M059J (cell line): ENCODE measurements at places on chromosomes 3 and 15. TPM values are rescaled to one million over a fixed set of nuclear protein-coding genes. Genes with fewer than 3 reads are reported as not detected.
A peak's percentile ranks its signal among the peaks of the same experiment; 100 is the strongest.

GRCh38 chr15:60407415-60407805 lies 9.6 kb upstream of the ANXA2 start:
- peak; percentile 82 for DNase-seq

GRCh38 chr15:77790481-77790880 lies 157.8 kb upstream of the LINGO1 start:
- DNase-seq, result no peak

GRCh38 chr3:158091531-158091930 lies 14.7 kb downstream of the SHOX2 start:
- DNase-seq, result no peak

DNA sequence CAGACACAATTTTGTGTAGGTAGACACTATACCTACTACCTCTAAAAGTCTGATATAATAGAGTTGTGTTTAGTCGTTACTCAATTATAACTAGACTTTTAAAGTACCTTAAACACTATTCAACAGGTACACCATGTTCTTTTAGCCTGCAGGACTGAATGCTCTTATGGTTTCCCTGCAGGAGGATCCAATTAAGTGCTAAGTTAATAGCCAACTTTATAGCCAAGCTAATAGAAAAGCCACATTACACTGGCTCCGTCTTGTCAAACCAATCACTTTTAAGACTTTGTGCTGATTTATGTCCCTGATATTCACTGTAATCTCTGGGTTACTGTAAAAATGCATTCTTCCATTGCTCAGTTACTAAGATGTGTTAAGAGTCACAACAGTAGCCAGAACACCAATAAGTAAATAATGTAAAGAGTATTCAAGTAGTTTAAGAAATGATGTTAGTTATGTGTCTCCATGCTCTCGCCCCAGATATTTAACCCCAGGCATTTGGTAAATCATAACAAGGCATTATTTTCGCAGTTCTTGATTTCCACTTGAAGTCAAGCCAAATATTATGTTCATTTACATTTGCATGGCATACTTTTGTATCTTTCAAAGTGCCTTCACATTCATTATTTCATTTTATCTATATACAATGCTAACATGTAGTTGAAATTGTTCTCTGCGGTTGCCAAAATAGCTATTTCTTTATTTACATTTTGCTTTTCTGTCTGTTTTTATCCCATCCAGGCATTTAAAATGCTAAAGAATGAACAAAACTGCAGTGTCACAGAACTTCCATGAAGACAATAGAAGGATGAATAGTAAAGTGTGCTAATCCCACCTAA lies 42.7 kb upstream of the AP4E1 start:
- no peak for DNase-seq

GRCh38 chr3:126711121-126711760 lies 7.2 kb downstream of the CHCHD6 start:
- DNase-seq, result no peak

- peak; percentile 81 for DNase-seq
Observed at GRCh38 chr3:47009225-47010110, 30.0 kb downstream of the NBEAL2 start.

DNA sequence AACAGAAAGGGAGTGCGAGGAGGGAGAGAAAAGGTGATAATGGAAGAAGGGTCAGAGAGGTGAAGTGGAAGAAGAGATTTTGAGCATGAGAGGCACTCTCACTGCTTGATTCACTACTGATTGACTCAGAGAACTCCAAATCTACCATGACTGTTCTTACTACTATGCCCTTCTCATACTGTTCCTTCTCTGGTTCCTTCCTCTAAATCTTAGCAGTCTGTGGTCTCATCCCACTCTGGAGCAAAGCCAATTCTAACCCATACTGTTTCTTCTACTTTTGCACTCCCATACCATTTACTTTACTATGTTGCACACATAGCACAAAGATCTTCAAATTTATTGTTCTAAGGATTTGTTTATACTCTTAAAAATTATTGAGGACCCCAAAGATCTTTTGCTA lies 100.8 kb downstream of the DTWD1 start:
- no peak for DNase-seq

- no peak for DNase-seq
Observed at GRCh38 chr15:94052711-94053110, 178.7 kb upstream of the MCTP2 start.

- DNase-seq, result peak; percentile 70
Observed at GRCh38 chr15:62075595-62076277, 9.0 kb downstream of the C2CD4A start.

- DNase-seq, result peak; percentile 73
Observed at GRCh38 chr3:169953462-169954141, 13.0 kb upstream of the SEC62 start.

GRCh38 chr3:138578961-138579574 lies 15.0 kb downstream of the CEP70 start:
- no peak for DNase-seq

DNA sequence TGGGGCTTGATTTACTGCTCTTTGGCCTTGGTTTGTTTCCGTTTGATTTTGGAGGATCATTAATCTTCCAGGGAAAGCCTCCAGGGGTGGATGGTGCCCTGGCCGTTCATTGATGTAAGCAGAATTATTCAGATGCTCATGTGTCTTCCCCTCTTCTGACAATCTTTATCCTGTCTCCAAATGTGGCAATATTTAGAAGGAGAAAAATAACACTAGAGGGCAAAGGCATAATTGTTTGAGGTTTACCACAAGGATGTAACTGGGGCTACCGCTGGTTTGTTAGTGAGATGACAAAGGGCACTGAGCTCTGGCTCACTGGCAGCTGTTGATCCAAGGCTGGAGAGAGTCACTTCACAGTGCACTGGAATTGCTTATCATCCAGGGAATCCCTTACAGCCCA lies 18.2 kb upstream of the PLCL2 start:
- DNase-seq, result peak; percentile 77

- DNase-seq, result no peak
Observed at GRCh38 chr3:133328373-133328772, 71.5 kb upstream of the BFSP2 start.

DNA sequence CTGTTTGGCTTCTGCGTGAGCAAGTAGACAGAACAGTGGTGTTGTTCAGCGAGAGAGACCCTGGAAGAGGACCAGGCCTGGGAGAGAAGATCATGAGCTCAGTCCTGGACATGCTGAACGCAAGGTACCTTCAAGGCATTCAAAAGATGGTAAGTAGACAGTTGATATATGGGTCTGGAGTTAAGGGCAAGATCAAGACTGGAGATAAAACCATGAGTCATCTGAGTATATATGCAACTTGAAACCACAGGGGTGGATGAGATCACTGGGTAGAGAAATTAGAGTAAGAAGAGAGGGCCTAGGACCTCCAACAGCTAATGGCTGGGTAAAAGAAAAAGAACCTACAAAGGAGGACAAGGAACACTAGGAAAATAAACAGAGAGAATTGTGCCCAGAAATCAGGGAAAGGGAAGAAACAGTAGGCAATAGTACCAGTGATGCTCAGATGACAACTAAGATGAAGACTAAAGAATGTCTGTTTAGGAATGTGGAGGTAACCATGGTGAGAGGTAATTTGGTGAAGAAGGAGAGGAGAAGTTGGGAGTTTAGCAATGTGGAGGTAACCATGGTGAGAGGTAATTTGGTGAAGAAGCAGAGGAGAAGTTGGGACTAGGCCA lies 343.2 kb upstream of the ADAMTS9 start:
- DNase-seq, result peak; percentile 89

- DNase-seq, result no peak
Observed at GRCh38 chr15:37106490-37107001, 6.2 kb upstream of the MEIS2 start.

DNA sequence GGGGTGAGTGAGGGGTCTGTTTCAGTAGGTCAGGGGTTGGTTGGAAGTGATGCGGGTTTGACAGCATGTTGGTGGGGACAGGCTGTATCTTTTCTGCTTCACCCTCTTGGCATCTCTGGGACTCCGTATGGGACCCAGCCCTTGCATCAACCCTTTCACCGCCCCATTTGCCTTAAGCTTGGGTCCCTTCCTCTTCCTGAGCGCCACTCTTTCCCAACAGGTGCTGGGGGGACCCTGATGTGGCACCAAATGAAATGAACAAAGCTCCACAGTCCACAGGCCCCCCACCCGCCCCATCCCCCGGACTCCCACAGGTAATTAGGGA lies 1.1 kb downstream of the EIF4G1 start:
- no peak for DNase-seq

- DNase-seq, result no peak
Observed at GRCh38 chr3:168531116-168531515, 435.4 kb upstream of the GOLIM4 start.

- no peak for DNase-seq
Observed at GRCh38 chr3:159832024-159832423, 156.6 kb upstream of the IL12A start.

DNA sequence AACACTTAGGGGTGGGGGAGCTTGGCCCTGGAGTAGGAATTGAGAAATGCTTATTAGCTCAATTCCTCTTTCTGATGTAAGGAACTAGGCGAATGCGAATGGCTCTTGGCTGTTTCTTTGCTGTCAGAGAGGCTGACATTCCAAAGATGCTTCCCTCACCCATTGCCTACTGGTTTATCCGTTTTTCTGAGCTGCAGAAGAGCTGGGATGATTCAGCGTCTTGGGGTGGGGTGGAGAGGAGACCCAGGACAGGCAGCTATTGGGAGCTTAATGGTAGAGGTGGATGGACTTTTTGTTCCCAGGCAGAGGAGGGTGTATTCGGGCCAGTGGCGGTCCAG lies 9.8 kb downstream of the PLEKHO2 start:
- DNase-seq, result peak; percentile 48

DNA sequence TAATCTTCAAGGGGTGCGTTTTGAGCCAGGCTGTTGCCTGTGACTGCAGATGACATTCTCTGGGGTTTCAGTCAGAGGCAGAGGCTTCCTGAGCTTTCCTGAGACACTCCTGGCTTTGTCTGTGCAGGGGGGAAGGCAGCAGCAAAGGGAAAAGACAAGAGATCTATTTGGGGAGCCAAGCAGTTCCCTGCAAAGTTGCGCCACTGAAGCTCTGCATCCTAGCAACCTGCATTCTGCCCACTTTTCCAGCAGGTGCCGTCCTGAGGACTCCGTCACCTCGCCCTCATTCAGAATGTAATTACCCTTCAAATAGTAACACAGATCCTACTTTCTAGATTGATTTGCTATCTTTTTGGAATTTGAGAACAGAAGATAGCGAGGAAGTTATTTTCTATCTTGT lies 1.9 kb upstream of the TMEM158 start:
- no peak for DNase-seq

GRCh38 chr3:72768936-72769335 lies 79.3 kb downstream of the SHQ1 start:
- no peak for DNase-seq

GRCh38 chr3:185976977-185977678 lies 39.3 kb upstream of the TRA2B start:
- DNase-seq, result peak; percentile 66

GRCh38 chr3:80542456-80542855 lies 774.7 kb upstream of the ROBO1 start:
- DNase-seq, result no peak

DNA sequence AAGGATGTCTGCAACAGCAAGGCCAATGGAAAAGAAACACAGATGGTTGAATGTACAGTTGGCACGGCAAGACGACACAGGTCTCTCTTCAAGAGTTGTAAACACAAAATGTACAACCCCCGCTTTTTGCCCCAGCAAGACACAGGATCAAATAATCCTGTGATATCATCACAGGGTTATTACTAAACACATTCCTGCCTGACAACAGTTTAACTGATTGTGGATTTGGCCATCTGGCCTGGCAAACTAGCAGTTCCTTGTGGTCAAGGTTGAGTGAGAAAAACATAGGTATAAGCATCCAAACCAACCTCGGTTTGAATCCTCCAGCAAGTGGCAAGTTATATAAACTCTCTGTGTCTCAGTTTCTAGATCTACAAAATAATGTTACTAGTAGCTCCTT lies 23.4 kb downstream of the PARP16 start:
- DNase-seq, result no peak

DNA sequence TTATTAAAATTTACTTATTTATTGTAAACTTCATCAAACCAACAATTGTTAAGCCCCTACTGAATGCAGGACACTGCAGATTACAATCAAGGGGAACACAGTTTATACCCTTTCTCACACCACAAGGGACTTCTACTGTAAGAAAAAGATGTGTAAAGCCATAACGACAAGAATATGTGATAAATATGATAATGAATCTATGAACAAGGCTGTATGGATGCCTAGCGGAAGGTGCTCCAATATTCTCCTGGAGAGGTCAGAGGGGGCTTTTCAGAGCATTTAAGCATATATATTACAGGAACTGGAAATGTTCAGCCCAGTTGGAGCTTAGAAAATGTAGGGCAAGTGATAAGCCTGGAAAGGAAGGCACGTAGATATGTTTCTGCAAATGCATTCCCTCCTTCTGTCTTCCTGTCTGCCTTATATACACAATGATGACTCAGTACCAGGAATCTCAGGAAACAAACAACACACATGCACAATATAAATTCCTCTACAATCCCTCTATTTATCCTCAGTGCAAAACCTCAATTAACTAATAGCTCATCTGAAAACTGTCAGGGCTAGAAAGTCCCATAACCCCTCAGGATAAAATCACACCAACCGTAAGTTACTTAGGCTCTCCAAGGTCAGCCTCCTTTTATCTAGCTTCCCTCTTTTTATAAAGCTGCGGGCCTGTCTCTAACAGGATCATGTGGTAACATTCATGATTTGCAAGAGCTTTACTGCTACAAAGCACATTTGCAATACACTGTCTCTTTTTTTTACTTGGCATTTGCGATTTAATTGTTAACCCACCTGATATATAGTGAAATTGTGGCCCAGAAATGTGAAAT lies 393.1 kb downstream of the LPP start:
- peak; percentile 84 for DNase-seq

DNA sequence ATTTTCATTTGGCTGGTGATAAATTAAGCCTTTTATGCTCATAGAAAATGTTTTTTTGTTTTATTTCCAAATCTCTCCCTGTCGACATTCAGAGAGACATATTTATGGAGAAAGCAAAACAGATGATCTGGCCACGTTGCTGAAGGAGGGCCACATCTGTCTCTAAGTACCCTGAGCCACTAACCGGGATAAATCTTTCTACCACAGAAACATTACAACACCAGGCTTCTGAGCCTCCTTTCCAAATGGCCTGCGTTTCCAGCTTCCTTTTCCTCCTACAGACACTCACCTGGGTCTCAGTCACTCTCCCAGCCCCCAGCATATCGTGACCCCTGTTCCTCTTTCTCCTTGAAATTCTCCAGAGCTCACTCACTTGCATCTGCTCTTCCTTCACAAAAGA lies 161.0 kb downstream of the ARRDC4 start:
- DNase-seq, result no peak

GRCh38 chr3:187878772-187879518 lies 133.7 kb upstream of the BCL6 start:
- DNase-seq, result peak; percentile 63

GRCh38 chr15:64379216-64379960 lies 1.9 kb downstream of the PCLAF start:
- DNase-seq, result peak; percentile 9

DZIP1L gene
- 14.7 and 15.8 TPM in 2 replicates for total RNA-seq

SCAMP5 gene
- 1.3 and 3.4 TPM in 2 replicates for total RNA-seq

AADACL2 gene
- not detected in 2 replicates for total RNA-seq

ARPC4 gene
- 155 and 190 TPM in 2 replicates for total RNA-seq

ZFYVE19 gene
- 45.9 and 60.7 TPM in 2 replicates for total RNA-seq

TM6SF1 gene
- total RNA-seq, result 0.52 and 1.1 TPM in 2 replicates

PARP15 gene
- 0.20 TPM in 1 of 2 replicates, not detected in the other for total RNA-seq

GANC gene
- total RNA-seq, result 14.7 and 14.8 TPM in 2 replicates

NR2E3 gene
- 0.12 TPM in 1 of 2 replicates, not detected in the other for total RNA-seq

ARHGEF26 gene
- total RNA-seq, result 4.1 and 5.8 TPM in 2 replicates

CCPG1 gene
- total RNA-seq, result 35.6 and 45.6 TPM in 2 replicates
